Osteoblast (primary cell): ENCODE measurements at places on chromosomes 12 and 14. TPM values are rescaled to one million over a fixed set of nuclear protein-coding genes. Genes with fewer than 3 reads are reported as not detected.

- H3K36me3 ChIP-seq: no peaks in the 10 kb centered on the region
- DNase-seq: no peak
- no peak overlapping the region for H3K4me3 ChIP-seq
- peaks cover 22% of the 10 kb centered on the region for H3K27me3 ChIP-seq
- peaks cover 9% of the 10 kb centered on the region for H3K4me1 ChIP-seq
Measured at GRCh38 chr12:42979746-42980145, 390.2 kb upstream of the PRICKLE1 start.

The FAM161B gene
- total RNA-seq: 5.1 and 5.6 TPM in 2 replicates

The SMIM10L1 gene
- 6.8 and 6.9 TPM in 2 replicates for total RNA-seq

The KLHL33 gene
- total RNA-seq: 0.36 and 0.59 TPM in 2 replicates

The ADAM20 gene
- 1.5 and 1.8 TPM in 2 replicates for total RNA-seq
